ENCODE measurements at places on chromosomes 11 and 22.

DNA sequence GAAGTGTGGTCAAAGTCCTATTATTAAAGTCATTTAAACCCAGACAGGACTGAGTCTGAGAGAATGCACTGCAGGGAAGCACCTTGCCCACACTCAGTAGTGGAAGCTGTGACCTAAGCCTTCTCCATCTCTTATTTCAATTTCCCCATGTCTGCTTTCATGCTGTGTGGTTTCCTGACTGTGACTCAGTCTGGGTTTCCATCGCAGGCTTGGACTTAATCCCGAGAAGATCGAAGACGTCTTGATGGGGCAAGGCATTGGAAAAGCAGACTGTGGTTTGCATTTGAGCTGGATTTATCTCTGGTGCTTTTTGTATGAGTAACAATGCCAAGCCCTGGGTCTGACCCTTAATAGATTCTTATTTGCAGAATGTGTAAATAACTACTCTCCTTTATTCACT lies 238.9 kb downstream of the NTM start:
- no peak for DNase-seq
- H3K36me3 ChIP-seq, result no peaks in the 10 kb centered on the region
- H3K4me3 ChIP-seq, result no peak overlapping the region
- no peak overlapping the region for H3K27ac ChIP-seq
- no peaks in the 10 kb centered on the region for H3K4me1 ChIP-seq

DNA sequence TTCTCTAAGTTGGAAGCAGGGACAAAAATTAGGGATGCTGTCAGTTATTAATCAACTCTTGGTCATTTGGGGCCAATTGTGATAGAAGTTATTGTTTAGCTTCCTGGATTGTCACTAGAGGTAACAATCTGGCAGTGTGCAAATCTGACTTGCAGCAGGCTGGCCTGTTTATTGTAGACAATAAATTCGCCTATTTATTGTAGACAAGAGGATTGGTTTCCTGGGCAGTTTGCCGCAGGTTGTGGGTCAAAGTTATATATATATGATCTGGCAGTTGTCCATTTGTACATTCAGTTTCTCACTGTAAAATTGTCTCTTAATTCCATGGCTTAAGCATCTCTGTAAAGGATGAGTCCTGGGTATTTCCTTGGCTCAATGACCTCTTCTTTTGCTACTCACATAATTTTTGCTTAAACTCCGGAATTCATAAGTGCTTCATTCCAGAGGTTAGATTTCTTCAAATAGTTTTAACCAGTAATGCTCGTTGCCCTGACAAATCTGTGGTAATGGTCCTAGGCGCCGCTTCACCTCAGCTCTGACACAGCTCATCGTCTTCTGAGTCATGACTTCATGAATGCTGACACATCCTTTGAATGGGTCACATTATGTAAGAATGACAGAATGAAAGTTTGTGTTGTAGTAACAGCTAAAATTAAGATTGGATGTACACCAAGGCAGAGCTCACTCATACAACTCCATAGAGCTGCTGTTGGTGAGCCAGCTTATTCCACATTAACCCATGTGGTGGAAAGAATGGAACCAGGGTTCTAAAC lies 7.8 kb upstream of the MMP3 start:
- no peak overlapping the region for H3K4me3 ChIP-seq
- no peaks in the 10 kb centered on the region for H3K36me3 ChIP-seq
- no peaks in the 10 kb centered on the region for H3K4me1 ChIP-seq
- no peak for DNase-seq
- no peaks in the 10 kb centered on the region for H3K27me3 ChIP-seq

DNA sequence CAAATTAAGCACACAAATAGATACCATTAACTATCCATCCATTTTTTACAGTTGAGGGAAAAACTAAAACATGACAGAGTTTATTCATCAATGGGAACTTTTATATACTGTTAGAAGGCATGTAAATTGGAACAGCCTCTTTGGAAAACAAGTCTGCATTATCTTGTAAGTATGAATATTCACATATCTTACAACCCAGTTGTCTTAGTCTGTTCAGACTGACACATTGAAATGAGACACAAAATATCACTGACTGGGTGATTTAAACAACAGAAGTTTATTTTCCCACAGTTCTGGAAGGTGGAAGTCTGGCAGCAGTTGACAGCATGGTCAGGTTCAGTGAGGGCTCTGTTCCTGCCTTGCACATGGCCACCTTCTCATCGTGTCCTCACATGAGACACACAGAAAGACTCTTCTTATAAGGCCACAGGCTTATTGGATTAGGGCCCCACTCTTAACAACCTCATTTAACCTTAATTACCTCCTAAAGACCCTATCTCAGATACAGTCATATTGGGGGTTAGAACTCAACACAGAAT lies 5.4 kb upstream of the EIF3F start:
- peaks cover 3% of the 10 kb centered on the region for H3K4me1 ChIP-seq
- H3K36me3 ChIP-seq, result no peaks in the 10 kb centered on the region
- H3K4me3 ChIP-seq, result no peak overlapping the region

DNA sequence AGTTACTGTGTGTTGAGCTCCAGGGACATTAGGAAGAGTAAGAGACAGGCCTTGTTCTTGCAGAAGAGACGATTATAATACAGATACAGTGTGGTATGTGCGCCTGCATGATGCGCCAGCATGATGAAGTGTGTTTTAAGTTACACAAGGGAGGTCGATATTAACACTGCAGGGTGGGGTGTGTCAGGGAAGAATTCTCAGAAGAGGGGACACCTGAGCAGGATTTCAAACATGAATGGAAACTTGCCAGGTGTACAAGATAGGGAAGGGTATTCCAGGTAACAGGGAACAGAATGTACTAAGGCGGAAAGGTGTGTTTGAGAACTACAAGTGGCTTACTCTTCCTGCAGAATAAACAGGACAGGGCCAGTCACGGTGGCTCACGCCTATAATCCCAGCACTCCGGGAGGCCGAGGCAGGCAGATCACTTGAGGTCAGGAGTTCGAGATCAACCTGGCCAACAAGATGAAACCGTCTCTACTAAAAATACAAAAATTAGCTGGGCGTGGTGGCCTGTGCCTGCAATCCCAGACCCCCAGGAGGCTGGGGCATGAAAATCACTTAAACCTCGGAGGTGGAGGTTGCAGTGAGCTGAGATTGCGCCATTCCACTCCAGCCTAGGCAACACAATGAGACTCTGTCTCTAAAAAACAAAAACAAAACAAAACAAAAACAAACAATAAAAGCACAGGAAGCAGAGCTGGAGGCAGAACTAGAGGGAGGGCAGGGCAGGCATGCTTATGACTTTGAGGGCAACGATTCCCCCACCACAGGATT lies 59.0 kb downstream of the SYN3 start:
- no peaks in the 10 kb centered on the region for H3K27me3 ChIP-seq
- no peak overlapping the region for H3K27ac ChIP-seq
- no peaks in the 10 kb centered on the region for H3K4me1 ChIP-seq

All from mesendoderm (in vitro differentiated cells).